ENCODE measurements at places on chromosomes 2 and 18. TPM values are rescaled to one million over a fixed set of nuclear protein-coding genes. Genes with fewer than 3 reads are reported as not detected.
A peak's percentile ranks its signal among the peaks of the same experiment; 100 is the strongest.

GRCh38 chr2:218262631-218263586 is 2.1 kb downstream of the GPBAR1 start:
- DNase-seq: no peak

DNA sequence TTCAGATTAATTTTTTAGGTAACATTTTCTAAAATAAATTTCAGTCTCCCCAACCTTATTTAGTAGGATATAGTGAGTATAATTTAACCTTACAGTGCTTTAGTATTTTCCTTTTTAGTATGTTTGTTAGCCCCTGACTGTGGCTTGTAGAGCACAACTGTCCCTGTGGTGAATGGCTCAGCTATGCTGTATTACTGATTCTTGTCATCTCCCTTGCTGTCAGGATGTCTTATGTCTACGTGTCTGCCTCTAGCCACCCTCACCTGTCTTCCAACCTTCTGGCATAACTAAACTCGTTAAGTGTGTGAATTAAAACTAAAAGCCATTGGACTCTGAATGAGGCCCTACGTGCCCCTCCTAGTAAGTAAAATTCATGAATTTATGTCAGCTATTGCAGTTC is 18.4 kb downstream of the MRPS9 start:
- no peak for DNase-seq

DNA sequence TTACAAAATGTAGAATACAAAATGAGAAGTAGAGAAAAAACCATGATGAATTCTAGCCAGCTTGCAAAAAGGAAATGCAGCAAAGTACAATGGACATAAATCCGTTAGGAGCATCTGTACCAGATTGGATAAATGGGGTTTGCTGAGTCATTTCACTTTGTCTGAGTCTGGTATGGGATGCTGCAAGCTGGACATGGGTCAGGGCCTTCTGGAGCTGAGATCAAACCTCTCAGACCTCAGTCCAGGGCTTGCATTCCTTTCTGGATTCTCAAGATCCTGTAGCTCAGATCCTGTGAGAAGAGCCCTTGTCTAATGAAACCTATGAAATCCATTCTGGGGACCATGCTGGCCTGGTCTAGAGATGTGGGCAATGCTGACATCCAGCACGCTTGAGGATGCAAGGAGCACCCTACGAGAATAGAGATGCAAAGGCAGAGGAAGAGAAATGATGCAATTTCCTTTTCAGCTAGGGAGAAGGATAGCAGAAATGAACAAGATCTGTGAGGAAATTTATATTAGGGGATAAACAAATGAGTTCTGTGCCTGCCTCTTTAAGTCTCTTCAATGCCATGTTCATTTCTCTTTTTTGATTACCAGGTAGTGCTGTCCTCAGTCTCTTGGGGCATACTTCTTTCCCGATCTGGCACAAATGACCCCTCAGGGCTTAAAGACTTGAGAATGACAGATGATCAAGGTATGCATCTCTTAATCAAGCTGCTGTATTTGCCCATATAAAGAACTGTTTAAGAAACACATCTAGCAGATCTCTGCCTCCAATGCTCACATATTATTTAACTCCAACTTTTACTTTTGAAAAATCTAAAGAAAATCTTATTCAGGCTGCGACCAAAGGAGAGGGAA is 230.4 kb downstream of the MEIS1 start:
- no peak for DNase-seq

DNA sequence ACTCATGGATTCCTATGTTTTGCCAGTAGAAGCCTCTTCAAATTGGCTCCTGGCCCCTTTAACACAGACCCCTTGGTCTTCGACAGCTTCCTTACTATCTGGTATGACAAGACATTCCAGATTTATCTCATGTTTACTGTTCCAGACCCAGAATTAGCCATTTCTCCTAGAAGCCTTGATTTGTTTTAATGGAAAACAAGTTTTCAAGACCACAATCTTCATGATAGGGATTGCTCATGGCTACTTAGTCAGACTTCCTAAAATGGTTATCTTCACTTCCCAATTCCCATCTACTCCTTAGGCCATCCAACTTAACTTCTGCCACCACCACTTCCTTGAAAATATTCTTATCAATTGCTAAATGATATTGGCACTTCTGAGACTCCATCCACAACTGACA is 63.2 kb downstream of the TTC32 start:
- no peak for DNase-seq

GRCh38 chr2:23556929-23557328 is 171.9 kb downstream of the KLHL29 start:
- DNase-seq: no peak

- DNase-seq: no peak
These were observed 212.1 kb upstream of the POU3F3 start for GRCh38 chr2:104641786-104642185.

GRCh38 chr2:104286841-104287240 is 567.1 kb upstream of the POU3F3 start:
- DNase-seq: no peak

DNA sequence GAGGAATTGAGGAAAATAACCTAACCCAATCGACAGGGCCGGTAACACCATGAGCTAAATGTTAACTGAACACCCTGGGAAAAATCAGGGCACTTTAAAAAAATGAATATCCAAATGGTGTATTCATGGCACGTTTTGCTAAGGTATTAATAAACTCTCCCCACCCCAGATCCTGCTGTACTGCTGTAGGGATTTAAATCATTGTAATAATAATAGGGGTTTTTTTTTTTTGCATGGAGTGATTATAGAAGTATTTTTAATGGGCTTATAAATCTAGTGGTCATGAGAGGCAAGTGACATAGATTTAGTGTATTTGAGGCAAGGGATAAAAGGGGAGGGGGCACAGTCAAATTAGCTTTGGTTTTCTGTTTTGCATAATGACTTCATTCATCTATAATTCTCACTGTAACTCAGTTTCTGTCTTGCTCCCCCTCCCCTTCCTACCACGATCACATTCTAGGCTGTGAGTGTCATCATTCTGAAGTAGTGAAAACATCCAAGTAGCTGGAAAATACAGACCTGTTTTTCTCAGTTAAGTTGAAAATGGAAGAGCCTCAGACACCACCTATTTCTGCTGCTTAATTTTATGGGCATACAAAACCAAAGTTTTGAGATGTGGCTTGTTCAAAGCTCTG is 18.2 kb upstream of the MGAT5 start:
- no peak for DNase-seq

DNA sequence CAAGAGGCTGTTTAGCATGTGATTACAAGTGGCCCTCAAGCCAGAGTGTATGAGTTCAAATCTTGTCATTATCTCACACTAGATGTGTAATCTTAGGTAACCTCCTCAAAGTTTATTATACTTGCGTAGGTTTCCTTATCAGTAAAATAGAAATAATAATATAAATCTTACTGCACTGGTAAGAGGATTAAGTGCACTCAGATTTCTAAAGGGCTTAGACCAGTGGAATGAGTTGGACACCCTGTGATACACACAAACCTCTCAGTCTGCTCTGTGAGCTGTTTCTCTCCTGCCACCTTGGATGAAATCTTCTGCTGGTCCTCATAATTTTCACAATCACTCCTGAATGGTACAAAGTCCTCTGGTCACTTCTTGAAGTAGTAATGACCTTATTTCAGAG is 145.4 kb upstream of the ZNF516 start:
- DNase-seq: no peak

- no peak for DNase-seq
These were observed 477.6 kb downstream of the FBXO15 start for GRCh38 chr18:73670039-73670438.

- no peak for DNase-seq
These were observed 266.2 kb downstream of the PHLPP1 start for GRCh38 chr18:62981566-62981965.

GRCh38 chr2:204335451-204336058 is 209.7 kb upstream of the PARD3B start:
- DNase-seq: no peak

DNA sequence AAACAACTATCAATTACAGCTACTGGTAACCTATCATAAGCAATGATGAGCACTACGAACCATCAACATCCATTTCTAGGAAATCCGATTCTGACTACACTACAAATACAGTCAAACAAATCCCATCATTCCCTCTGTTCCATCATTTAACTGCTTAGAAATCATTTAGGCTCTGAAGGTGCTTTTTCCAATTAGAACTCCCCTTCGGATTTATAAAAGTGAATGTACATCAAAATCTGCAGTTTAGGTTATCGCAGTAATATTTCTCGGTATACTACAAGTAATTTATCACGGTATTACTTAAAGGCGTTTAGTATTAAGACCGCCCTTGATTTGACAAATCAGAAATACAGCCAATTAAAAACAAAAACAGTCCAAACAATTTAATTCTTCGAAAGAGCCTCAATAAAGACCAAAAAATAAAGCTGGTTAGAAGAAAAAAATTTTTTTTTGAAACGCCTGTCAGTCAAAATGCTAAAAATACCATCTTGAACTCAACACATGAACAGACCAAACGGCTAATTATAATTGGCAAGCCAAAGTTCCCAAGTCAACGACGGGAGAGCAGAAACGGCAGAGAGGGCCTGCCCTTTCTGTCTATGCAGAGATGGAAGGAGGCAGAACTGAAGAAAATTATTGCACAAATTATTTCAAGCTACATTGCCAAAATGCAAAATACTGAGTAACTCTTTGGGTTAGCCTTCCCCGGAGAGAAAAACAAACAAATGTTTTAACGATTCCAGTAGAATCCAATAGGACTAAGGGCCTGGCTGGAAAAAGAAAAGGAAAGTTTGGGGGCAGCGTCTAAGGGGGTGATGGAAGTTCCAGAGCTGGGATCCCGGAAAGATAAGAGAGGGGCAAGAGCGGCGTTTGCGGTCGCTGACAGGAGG is 1.2 kb downstream of the VPS54 start:
- DNase-seq: peak; percentile 24

- DNase-seq: no peak
These were observed 179.4 kb downstream of the DOK6 start for GRCh38 chr18:69580107-69580506.

GRCh38 chr2:32277674-32278477 is at the start of gene YIPF4:
TSS of gene YIPF4 (plus strand) at chr2:32277904. CDS start at chr2:32278156, 252 bp downstream.
- peak; percentile 91 for DNase-seq

GRCh38 chr2:75424936-75425619 is 135.7 kb downstream of the EVA1A start:
- DNase-seq: peak; percentile 33

- DNase-seq: peak; percentile 78
These were observed 22.9 kb upstream of the LBH start for GRCh38 chr2:30208453-30208852.

GRCh38 chr2:23721454-23721826 is 205.5 kb downstream of the ATAD2B start:
- no peak for DNase-seq

DNA sequence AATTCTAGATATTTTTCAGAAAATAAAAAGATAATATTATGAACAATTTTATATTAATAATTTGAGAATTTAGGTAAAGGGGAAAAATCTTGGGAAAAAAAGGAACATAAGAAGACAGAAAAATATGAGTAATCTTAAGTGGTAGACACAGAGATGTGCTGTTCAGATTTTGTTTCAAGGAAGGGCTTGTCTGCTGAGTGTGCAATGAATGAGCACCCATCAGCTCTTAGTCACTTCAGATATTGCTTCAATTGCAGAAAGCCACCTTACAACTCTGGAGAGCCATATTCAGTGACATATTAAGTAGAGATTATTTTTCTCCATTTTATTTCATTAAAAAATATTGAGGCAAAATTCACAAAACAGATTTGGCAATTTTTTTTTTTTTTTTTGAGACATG is 282.0 kb upstream of the CHST9 start:
- DNase-seq: no peak

- no peak for DNase-seq
These were observed 4.9 kb downstream of the DAW1 start for GRCh38 chr2:227876300-227876801.

- no peak for DNase-seq
These were observed 244.5 kb downstream of the MEIS1 start for GRCh38 chr2:66679442-66679841.

GRCh38 chr2:70460333-70460732 is 93.3 kb downstream of the TGFA start:
- DNase-seq: no peak

GRCh38 chr2:131557558-131558321 is 30.1 kb downstream of the CCDC74A start:
- DNase-seq: no peak

- DNase-seq: peak; percentile 67
These were observed 116.9 kb downstream of the SMAD7 start for GRCh38 chr18:48833701-48834412.

- DNase-seq: no peak
These were observed 30.0 kb downstream of the PPP3R1 start for GRCh38 chr2:68222287-68222686.

DNA sequence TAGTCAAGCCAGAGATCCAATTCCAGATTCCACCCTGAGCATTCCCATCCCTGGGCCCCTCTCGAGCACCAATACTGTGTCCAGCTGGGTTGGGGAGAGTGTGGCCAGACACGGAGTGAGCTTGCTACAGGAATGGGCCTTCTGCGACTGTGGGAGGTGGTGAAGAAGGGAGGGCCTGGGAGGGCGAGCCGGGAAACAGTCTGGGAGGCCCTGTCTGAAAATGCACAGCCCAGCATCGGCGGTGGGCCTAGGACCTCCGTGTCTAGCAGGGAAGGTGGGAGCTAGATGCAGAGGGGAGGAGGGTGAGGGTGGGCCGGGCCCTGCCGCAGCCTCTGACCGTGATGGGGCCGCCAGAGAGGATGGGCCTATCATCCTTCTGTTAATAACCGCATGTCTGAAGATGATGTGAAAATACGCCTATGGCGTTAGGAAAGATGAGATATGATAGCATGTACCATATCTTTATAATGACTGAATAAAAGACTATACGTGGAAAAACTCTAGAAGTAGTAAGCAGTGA is 1.9 kb upstream of the OTOS start:
- no peak for DNase-seq

- DNase-seq: no peak
These were observed 82.6 kb upstream of the FRZB start for GRCh38 chr2:182949052-182949451.

- DNase-seq: no peak
These were observed 109.9 kb downstream of the PDE1A start for GRCh38 chr2:182316950-182317349.

Gene STARD6
- total RNA-seq: 0.11 TPM

Gene ARHGAP28
- 3.6 TPM for total RNA-seq

Gene FMNL2
- 29.0 TPM for total RNA-seq

Gene CHST9
- 0.06 TPM for total RNA-seq

Gene OBSL1
- 45.3 TPM for total RNA-seq

Gene MC5R
- not detected for total RNA-seq

Gene SERPINB3
- not detected for total RNA-seq

Gene RUFY4
- total RNA-seq: not detected

Gene FKBP7
- total RNA-seq: 29.0 TPM

Gene RESP18
- total RNA-seq: not detected

Gene ST8SIA5
- total RNA-seq: 0.03 TPM
